NCI-H187 treated with DMSO at 0.1 percent for 48 hours (cell line): ENCODE measurements at places on chromosomes 3 and 15.

GRCh38 chr15:56971571-56971970 lies 53.1 kb downstream of the TCF12 start:
- no peak for DNase-seq

DNA sequence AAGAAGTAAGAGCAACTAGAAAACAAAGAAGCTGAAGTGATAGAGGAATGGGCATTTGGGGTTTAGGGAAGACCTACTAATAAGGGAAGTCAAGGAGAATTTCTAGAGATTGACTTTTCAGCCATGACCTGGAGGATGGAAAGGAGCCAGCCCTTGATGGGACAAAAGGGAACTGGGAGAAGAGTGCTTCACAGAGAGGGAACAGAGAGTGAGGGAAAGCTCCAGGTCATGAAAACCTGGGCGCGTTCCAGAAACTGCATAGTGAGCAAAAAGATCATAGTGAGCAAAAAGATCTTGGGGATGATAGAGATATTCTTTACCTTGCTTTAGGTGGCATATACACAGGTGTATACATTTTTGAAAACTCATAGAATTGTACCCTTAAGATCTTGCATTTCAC lies 143.1 kb upstream of the NUDT16 start:
- no peak for DNase-seq

GRCh38 chr3:143242101-143242500 lies 122.5 kb downstream of the CHST2 start:
- DNase-seq, result no peak

DNA sequence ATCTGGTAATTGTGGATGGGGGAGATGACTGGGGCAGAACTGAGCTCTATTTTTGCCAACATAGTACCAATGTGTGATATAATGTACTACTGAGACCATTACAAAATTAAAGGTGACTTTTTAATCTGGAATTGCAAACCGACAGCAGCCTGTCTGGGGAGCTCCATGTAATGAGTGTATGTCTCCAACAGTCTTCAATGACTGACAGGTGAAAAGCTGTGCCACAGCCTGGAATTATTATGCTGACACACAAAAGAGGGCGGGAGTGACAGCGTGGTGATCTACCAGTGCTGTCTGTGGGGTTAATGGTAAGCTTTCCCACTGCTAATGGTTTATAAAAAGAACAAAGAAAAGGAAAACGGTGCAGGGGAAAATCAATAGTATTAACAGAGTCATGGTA lies 143.4 kb downstream of the CLSTN2 start:
- DNase-seq, result no peak

- DNase-seq, result no peak
Measured at GRCh38 chr15:70152070-70152480, 54.4 kb upstream of the TLE3 start.

- no peak for DNase-seq
Measured at GRCh38 chr3:100423611-100424010, 22.3 kb downstream of the LNP1 start.

GRCh38 chr15:44298878-44299277 lies 10.4 kb downstream of the GOLM2 start:
- DNase-seq, result no peak

- DNase-seq, result no peak
Measured at GRCh38 chr3:29091599-29092189, 189.2 kb upstream of the RBMS3 start.

- no peak for DNase-seq
Measured at GRCh38 chr15:48653216-48653615, 7.7 kb upstream of the FBN1 start.

- no peak for DNase-seq
Measured at GRCh38 chr3:18559331-18559842, 134.2 kb upstream of the SATB1 start.

DNA sequence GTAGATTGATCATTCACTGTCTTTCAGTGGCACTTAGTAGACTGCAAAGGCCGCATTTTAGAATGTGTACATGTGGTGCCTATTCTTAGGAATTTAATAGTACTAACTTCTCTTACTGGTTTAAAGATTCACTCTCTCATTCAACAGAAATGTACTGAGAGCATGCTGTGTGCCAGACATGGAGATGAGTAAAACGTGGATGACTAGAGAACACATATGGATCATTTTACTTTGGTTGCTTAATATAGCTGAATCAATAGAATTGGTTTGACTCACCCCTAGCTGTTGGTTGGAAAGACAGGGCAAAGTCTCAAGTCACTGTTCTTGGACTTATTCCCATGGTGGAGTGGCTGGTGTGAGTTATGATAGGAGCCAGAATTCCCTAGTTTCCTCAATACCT lies 109.1 kb upstream of the TNFAIP8L3 start:
- no peak for DNase-seq

DNA sequence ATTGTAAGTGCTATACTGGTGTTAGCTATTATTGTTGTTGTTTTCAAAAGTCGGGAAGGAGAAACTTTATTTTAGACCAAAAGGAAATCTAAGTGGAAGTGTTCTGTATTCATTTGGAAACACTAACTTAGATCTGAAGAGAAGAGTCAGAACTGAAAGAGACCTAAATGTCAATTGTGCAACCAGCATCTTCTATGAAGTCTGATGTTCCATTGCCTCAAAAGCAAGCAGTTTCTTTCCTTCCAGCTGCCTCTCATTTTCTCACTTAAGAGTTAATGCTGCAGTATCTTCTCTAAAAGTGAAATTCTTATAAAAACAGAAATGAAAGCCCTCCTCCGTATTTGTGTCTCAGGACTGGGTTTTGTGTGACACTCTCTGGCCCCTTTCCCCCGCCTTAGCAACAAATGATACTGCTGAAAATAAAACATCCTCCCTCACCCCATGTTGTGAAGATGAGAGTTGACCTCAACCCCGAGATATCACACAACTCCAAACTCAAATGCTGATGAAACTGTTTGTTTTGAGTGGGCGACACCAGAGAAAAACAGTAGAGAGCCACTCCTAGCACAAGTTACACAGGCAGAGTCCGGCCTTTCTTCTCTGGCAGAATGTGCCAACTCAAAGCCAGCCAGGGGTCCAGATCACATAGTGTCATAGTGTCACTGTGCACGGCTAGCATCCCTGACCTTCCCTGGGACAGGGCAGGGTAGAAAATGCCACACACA lies 48.9 kb downstream of the GLDN start:
- no peak for DNase-seq

DNA sequence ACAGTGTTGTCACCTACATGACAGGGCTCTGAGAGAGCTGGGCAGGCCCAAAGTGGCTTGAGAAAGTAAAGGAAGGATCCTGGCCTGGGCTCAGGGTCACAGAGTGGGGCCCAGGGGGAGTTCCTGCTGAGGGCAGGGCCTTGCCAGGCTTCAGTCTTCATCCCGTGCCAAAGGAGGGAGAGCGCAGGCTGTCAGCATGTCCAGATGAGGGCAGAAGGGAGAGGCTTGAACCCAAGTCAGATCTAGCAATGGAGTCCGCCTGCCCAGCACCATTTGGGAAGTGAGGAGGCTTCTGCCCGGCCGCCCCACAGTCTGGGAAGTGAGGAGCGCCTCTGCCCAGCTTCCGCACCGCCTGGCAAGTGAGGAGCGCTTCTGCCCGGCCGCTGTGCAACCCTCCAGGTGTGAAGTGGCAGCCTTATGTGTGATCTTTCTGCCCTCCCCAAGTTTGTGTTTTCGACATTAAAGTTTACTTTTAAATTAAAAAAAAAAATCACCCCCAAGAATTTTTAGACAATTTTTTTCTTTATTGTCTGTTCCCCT lies 303.6 kb upstream of the PROK2 start:
- no peak for DNase-seq

DNA sequence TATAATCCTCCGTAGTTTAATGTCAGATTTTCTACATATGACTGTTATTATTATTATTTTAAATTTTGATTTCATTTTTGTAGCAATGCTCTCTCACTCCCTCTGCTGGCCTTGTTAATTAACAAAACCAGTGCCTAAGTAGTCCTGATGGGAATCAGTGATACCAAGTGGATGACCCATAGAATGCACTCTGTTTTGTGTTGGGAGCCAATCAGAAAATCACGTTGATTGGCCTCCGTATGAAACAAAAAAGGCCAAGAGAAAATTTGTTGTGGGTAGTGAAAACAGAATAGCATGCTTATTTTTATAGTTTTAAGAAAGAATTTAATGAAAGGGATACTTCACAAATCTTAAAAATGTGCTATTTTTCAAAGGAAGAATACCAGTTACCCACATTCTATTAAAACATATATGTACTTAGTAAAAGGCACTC lies 34.4 kb upstream of the MEIS2 start:
- no peak for DNase-seq

DNA sequence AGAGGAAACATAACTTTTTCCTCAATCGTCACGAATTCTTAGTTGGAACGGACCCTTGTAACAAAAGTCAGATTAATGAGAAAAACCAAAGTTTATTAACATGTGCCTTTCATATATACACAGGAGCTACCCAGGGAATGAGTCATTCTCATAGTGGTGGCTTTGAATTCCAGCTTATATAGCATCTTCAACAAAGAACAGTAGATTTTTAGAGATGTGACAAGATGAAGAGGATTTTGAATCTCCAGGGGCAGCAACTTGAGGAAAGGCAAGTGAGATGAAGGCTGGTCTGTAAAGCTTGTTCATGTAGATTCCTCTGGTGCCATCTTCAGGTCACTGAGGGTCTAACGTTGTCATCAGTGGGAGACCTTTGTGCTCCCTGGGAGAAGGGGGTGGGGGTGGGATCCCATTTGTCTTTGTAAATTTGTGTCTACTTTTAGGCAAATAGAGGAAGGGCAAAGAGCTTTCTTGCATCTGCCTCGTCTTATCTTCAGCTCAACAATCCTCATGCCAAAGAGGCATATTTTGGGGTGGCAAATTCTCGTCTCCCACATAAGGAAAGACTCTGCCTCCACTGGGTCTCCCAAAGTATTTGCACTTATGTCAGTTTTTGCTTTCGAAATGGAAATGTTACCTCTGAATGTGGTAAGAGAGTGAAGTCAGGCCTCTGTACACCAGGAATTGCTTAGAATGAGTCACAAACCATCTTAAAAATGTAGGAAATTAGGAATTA lies 29.5 kb downstream of the CLEC3B start:
- no peak for DNase-seq

DNA sequence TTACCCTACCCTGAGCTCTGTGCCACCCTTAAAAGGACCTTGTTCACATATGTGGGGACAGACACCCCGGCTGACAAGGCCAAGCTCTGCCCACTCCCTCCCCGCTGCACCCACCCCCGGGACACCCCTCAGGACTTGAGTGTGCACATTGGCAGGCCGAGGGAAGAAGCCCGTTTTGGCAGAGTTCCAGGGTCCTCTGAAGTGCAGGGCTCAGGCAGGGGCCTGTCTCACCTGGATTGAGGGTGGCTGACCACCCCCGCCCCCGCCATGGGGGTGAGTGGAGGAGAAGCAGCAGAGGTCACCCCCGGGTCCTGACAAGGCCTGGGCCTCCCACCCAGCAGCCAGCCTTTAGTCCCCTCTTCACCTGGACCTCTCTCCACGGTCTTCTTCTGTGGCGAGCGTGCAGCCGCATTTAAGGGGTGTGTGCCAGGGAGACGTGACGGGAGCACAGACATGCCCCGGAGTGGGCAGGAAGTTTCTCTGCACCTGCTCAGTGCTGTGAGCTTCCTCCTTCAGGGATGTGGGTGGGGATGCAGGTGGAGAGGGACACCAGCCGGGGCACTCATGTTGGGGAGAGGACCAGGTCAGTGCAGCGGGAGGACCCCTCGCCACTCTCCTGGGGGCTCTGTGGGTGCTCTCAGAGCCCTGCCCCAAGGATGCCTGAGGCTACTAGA lies 50.7 kb downstream of the LINGO1 start:
- DNase-seq, result no peak

GRCh38 chr15:74869726-74870407 lies 3.3 kb downstream of the SCAMP2 start:
- no peak for DNase-seq

DNA sequence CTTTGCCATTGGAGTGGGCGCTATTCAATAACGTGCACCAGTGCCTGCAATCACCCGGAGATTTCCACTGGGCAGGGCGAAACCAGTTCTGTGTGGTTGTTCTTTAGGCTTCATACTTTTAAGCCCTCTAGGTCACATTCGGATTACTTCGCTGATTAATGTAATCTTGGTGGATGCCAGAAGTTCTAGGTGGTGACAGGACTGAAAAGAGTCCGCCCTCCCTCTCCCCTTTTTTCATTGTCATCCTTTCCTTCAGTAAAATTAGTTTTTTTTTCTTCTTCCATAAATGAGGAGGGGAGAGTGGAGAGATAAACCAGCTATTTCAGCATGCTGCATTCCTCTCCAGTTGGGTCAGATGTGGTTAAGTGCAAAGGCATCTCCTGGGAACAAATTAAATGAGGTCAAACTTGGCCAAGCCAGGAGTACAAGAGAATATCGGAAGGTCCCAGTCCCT lies 2.3 kb upstream of the SLC2A2 start:
- no peak for DNase-seq

DNA sequence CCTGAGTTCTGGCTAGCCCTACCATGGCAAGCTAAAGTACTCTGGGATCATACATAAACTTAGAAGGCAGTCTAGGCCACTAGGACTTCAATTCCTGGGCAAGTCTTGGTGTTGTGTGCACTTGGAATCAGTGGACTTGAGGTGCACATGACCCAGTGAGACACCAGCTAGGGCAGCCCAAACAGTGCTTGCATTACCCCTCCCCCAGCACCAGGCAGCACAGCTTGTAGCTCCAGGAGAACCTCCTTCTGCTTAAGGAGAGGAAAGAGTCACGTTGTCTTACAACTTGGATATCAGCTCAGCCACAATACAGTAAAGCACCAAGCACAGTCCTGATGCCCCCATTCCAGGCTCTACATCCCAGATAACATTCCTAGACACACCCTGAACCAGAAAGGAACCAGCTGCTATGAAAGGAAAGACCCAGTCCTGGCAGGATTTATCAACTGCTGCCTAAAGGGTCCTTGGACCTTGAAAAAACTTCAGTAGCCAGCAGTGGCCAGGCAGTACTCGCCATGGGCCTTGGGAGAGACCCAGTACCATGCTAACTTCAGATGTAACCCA lies 57.2 kb downstream of the MYO9A start:
- no peak for DNase-seq

DNA sequence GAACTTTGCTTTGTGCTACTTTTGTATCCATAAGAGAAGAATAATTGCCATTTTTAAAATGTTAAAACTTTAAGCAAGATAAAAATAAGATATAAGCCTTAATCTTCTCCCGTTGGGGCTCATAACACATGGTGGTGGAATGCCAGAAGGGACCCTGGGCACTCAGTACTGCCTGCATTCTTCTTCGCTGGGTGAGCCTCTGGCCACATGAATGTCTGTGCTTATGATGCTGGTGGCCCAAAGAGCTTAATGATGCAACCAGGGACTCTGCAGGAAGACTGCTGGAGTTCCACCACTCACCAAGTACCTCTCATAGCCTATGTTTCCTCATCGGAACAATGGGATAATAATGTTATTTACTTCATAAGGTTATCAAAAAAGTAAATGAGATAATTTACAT lies 103.6 kb downstream of the ERC2 start:
- no peak for DNase-seq

DNA sequence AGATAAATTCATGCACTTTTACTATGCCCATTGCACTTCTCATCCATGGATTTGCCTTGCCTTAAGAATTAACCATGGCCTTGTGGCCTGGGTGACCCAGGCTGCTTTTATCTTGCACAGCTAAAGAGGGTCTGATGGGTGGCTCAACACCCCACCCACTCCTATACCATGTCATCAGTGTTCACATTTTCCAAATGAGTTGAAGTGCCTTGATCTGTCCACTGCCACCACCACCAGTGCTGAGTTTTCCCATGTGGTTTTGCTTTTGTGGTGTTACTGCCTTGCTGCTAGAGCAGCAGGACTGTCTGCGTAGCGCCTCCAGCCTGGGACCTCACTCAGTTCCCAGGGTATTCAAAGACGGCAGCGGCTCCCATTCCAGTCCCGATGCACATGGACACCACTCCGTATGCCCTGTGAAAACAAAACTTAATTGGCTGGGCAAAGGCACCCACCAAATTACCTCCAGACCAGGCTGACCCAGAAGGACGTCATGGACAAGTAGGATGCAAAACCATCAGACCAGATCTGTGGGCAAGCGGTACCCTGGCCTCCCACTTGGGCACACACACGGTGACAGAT lies 14.1 kb downstream of the ACAA1 start:
- no peak for DNase-seq
